Hematopoietic multipotent progenitor cell treated with erythropoietin and hydrocortisone succinate and interleukin-3 and kit ligand, for 4 days (in vitro differentiated cells): ENCODE measurements at places on chromosomes 5 and 9.

DNA sequence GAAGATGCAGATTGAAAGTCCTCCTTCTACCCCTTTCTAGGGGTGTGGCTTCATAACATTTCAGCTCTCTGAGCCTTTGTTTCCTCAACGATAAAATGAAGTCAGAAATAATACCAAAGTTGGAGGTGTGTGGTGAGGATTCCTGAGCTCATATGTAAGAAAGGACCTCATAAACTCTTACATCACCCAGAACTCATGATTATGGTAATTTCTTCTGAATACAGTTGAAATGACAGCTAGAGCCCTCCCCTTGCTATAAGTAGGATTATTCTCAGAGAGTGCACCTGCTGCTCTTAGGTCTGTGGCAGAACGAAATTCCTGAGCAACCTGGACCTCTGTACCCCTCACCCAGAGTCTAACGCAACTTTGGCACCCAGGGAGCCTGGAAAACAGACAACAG, 291.4 kb upstream of the KLF4 start:
- no peak for DNase-seq

DNA sequence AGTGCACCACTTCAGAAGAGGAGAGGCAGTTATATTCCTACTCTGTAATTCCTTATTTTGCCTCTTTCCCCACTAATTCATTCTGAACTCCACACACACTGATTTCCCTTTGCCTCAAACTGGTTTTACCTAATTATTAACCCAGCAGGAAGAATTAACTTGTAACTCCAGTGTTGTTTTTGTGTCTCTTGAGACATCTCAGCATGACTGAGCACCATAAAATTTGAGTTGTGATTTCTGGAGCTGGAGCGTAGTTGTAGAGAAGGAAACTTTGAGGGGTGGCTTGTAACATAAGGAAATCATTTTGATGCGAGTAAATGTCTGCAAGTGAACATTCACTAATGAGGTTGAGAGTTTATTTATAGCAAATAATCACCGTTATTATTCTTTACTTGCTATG, 265.2 kb downstream of the TMEM38B start:
- DNase-seq: no peak

DNA sequence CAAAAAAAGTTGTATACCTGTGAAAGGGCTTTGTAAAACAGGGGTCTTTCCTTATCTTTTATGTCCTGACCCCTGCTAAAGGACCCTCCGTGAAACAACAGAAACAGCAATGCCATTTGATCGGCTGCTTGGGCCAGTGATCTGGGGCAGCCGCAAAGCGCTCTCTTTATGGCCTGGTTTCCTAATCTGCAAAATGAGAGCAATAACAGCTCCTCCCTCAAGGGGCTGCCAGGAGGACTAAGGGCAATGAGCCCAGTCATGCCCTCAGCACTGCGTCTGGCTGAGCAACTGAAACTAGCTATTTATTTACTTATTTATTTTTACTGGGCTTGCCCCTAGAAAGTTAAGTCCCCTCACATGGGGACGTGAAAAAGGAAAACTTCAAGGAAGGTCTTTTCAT, 18.3 kb downstream of the CMBL start:
- peak; percentile 73 for DNase-seq

GRCh38 chr9:13364271-13365000, 84.9 kb upstream of the MPDZ start:
- no peak for DNase-seq

DNA sequence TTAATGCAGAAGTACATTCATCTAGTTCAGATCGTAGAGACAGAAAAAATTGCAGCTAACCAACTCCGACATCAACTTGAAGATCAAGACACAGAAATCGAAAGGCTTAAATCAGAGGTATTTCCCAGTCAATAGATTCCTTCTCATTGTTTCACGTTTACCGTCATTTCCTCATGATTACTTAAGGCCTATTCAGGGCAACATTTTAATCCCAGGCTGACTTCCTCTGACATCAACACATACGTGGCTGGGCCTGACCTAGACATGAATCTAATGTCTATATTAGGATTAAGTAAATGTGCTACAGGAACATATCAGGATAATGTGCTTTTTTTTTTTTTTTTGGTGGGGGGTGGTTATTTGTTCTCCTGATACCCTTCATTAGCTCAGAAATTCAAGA, 107.9 kb downstream of the RASGRF2 start:
- no peak for DNase-seq

DNA sequence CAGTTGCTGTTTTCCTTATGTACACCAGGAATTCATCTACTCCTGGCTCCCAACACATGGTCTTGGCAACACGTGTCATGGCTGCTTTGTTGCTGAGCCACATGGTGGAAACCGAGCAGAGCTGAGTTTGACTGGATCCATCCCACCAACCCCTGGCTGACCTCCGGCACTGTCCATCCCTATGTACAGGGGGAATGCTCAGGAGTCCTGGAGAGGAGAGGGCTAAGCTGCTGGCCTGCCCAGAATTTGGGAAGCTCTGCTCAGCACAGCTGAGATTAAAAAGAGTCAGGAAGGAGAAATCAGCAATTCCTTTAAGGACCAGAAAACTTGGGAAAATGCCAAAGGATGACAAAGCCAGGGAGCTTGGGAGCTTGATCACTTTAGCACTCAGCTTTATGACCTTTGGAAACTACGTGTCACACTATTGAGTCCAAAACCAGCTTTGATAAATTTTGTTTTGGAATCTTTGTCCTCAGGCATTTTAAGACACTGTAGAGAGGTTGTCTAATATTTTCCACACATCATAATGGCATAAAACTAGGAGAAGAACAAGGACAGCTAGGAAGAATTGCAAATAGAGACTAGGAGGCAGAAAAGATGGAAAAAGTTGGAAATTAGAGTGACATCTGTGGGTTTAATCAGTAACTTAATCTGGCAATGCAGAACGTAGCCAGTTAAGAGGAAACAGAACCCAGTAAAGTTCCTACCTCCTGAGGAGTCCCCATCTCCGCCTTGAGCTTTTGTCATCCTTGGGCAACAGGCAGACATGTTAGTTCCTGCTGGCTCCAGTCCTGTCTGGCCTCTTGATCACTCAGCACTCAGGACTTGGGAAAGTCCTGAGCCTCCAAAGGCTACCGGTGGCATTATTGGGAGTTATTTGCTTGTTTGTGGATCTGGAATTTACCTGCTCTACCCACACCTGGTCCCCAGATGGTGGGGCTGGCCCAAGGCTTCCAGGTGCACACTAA, 62.5 kb upstream of the PLPP1 start:
- peak; percentile 10 for DNase-seq

DNA sequence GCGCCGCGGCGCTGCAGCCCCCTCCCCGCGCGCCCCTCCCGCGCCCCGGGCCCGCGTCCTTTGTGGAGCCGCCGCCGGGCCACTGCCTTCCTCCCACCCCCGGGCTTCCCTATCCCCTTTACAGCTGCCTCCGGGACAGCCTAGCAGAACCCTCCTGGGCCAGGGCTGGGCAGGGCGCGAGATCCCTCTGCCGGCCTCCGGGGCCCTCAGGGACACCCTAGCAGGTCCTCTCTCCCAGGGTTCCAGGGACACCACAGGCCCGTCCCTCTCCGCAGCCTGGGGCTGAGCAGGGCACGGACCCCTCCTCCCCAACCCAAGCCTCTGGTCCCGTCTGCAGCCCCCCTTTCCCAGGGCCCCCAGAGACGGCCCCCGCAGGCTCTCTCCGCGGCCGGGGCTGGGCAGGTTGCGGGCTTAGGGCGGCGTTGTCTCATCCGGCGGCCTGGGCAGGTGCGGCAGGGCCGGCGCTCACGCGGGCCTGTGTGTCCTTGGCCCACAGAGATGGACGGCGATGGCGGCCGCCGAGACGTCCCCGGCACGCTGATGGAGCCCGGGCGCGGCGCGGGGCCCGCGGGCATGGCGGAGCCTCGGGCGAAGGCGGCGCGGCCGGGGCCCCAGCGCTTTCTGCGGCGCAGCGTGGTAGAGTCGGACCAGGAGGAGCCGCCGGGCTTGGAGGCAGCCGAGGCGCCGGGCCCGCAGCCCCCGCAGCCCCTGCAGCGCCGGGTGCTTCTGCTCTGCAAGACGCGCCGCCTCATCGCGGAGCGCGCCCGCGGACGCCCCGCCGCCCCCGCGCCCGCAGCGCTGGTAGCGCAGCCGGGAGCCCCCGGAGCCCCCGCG, 710 bp downstream of the WNK2 start:
- DNase-seq: peak; percentile 24

DNA sequence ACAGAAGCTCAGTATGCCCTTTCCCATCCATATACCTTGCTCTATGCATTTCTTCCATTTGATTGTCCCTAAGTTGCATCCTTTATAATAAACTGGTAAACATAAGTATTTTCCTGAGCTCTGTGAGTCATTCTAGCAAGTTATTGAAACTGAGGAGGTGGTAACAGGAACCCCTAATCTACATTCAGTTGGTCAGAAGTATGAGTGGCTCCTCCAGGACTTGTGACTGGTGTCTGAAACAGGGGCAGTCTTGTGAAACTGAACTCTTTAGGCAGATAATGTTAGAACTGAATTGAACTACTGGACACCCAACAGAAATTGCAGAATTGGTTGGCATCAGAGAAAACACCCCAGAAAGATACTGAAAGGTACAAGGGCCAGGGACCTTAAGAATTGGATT, 133.1 kb upstream of the POU5F2 start:
- DNase-seq: no peak
